ENCODE measurements at places on chromosomes 1 and 21.

GRCh38 chr1:205534444-205534985, 30.0 kb downstream of the CDK18 start:
- DNase-seq, result no peak

GRCh38 chr1:125064481-125064880, 3879.7 kb downstream of the SRGAP2C start:
- DNase-seq, result no peak

DNA sequence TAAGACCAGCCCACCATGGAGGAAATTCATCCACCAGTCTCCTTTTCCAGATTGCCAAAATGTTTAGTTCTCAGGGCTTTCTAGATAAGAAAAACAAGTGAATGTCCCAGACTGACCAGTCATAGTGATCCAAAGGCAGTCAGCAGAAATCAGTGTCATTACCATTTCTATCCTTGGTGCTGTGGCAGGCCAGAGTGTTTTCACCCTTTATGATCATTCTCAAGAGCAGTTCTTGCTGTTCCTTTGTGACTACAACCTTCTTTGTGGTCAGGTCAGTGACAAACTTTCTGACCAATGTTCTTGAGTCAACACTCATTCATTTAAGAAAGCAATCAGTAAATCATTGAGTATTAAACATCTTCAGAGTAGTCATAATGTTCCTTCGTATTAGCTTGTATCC, 7.3 kb upstream of the DHCR24 start:
- DNase-seq, result no peak

DNA sequence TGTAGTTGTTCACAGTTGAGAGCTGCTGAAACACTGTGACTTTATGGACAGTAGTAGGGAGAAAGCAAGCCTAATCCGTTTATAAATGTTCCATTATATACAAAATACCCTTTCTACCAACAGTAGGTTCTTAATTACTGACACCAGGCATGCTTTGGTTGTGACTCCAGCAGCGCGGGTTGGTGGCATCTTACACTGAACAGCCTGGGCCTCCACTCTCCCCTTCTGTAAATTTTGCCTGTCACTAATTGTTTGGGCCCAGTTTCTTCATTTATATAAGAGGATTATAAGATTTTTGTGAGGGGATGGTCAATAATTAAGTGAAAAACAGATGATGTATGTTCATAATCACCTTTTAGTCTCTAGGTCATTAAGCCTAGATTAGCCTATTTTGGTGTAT, 58.2 kb downstream of the ITSN1 start:
- DNase-seq, result no peak

DNA sequence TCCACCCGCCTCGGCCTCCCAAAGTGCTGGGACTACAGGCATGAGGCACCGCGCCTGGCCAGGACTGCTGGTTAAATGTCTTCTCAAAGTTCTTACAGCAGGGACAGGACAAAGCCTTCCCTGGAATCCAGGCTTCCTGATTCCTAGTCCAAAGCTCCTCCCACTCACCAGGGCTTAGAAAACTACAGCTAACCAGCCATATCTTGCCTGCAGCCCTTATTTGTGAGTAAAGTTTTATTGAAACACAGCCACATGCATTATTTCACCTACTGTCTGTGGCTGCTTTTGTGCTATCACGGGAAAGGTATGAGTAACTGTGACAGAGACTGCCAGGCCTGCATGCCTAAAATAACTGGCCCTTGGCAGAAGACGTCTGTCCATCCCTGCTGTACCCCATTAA, 24.4 kb downstream of the TMCO4 start:
- DNase-seq, result no peak

DNA sequence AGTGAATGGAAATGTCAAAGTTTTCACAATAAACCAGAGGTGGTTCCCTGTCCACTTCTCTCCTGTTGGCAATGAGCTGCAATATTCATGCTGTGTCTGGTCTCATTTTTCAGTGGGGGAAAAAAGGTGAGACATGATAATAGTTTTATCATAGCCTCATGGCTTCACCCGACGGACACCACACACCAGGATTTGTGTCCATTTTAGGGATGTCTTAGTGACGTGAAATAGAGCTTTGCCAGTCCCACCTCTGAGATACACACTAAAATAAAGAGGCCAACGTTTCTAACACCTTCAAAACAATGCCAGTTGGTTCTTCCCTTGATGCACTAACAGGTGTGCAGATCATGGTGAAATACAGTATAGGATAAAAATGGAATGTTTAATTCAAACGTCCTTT, 91.5 kb upstream of the TLR5 start:
- no peak for DNase-seq

DNA sequence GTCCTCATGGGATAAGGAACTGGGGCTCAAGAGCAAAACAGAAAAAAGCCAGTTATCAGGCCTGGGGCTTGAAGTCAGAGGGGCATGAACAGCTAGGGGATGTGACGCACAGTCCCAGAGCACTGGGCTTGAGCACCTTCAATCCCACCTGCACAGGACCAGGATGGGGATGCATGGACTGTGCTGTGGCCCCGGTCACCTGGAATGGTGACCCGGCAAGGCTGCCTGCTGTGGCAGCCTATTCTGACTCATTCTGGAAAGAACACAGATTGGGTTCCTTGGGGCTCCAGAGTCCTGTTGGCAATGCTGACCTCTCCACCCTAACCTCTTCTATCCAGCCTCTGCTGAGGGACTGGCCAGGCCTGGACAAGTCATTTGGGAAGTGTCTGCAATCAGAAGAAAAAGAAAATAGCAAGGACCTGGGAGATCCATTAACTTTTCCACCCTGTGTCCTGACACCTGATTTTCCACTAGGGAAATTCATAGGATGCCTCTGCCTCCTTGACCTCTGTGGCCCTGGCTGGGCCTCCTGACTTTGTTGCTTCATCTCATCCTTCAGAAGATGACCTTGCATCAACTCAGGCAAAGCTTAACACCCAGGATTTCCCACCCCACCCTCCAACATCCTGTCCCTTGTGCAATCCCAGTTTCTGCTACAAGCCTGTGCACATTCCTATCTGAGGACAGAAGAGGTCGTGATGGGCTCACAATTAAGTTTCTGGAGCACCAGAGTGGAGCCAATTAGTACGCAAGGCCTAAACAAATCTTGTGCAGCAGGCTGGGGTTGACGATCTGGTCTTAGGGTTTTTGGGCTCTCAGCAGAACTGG, 17.9 kb upstream of the FMOD start:
- no peak for DNase-seq

GRCh38 chr21:43817157-43818086, 28.0 kb downstream of the RRP1 start:
- no peak for DNase-seq

GRCh38 chr1:1943834-1944570, 24.9 kb upstream of the TMEM52 start:
- DNase-seq, result no peak

DNA sequence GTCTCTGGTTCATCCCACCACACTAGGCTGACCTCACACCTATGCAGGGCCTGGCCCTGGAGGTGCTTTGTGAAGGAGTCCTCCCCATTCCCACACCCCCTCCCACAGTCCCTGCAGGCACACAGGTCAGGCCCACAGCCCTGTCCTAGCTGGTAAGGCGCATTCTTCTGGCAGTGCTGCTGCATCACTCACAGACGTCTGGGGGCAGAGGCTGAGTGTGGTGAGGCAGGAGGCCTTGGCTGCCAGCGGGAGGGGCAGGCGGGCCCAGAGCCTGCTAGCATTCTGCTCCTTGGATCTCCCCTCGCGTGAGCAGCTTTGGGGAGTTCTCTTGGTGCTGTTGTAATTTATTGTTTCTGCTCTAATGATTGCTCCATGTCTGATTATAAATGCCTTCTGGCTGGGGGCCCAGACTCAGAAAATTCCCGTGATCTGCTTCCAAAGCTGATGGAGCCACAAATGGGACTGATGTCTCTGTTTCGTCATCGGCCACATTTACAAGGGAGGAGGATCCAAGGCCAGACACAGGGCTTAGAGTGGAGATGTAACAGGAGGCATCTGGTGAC, 62.9 kb downstream of the TRABD2B start:
- DNase-seq, result no peak

- peak; percentile 61 for DNase-seq
Measured at GRCh38 chr1:42913426-42914091, 45.1 kb downstream of the SLC2A1 start.

DNA sequence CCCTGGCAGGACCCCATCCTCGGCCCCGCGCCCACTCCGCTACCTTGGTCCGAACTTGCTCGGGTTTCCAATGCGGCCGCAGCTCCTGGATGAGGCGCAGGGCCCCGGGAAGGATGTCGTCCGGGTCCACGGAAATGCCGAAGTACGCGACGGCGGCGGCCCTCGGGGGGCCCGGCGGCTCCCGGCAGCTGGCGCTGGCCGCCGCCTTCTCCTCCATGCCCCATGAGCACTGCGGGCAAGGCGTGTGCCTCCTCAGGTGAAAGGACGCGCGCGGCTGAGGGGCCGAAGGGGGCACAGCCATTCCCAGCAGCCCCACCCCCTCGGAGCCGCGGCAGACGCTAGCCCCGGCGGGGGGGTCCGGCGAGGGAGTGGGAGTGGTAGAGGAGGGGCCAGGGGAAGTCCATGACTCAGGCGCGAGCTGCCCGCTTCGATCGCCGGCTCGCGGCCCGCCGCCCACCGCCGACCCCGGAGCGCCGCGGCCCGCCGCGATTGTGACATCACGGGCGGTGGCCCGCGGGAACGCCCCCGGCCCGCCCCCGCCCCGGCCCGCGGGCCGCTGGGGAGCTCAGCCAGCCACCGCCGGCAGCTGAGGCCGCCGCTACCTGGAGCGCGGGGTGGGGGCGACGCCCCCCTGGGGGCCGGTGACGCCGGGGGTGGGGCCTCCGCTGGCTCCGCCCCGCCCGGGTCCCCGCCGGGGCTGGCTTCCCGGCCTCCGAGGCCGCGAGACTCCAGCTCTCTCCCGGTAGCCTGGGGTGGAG, at the start of gene ETNK2:
ETNK2 (minus strand) TSS at position 493 of the 758 bp plus-strand sequence; CDS start at position 301, 192 bp downstream.
- DNase-seq, result no peak

All from GM06990 (cell line).